ENCODE measurements at places on chromosomes 16 and 17. TPM values are rescaled to one million over a fixed set of nuclear protein-coding genes. Genes with fewer than 3 reads are reported as not detected.

SLC16A3 gene
- polyA plus RNA-seq: 28.8 TPM

RPS15A gene
- polyA plus RNA-seq: 1,519 TPM

ST6GALNAC1 gene
- not detected for polyA plus RNA-seq

- no peak within 1 kb of the TSS for H3K4me3 ChIP-seq
- no peaks in the 10 kb centered on the region for H3K4me1 ChIP-seq
- peaks cover 26% of the 10 kb centered on the region for H3K27me3 ChIP-seq
- no peak within 1 kb of the TSS for H3K27ac ChIP-seq
- no peak for DNase-seq
These were observed at the start of gene FBXL16 for GRCh38 chr16:705431-706188. TSS of gene FBXL16 (minus strand) at chr16:705801. CDS start at chr16:697405, 8,396 bp downstream.

DNA sequence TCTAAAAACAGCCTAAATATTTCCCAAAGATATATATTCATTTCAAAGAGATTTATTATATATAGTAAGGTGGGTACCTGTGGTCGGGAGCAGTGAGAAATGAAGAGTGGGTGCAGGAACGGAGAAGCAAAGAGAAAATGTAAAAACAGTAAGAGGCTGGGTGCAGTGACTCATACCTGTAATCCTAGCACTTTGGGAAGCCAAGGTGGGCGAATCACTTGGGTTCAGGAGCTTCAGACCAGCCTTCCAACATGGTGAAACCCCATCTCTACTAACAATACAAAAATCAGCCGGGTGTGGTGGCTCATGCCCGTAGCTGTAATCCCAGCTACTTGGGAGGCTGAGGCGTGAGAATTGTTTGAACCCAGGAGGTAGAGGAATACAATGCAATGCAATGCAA, 257.1 kb downstream of the BCAS3 start:
- H3K36me3 ChIP-seq: no peaks in the 10 kb centered on the region
- H3K4me1 ChIP-seq: no peaks in the 10 kb centered on the region
- H3K27ac ChIP-seq: no peak overlapping the region
- DNase-seq: no peak
- no peaks in the 10 kb centered on the region for H3K27me3 ChIP-seq

DNA sequence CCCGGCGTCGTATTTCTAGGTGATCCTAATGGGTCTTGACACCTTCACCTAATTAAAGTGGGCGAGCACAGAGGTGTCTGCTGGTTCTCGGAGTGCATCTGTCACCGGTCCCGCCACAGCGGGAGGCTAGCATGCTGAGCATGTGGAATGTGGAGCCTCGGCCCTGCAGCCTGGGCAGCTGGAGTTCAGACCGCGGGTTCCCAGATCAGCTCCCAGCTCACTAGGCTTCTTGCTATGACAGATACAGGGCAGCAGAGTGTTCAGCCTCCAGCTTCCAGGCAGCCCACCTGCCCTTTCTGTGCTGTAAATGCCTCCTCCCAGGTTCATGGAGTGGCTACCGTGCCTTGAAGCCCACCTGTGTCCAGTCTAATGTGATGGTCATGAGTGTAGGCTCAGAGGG, 166.7 kb downstream of the CPPED1 start:
- no peaks in the 10 kb centered on the region for H3K27me3 ChIP-seq
- no peak overlapping the region for H3K27ac ChIP-seq
- H3K36me3 ChIP-seq: no peaks in the 10 kb centered on the region
- no peaks in the 10 kb centered on the region for H3K4me1 ChIP-seq
- H3K4me3 ChIP-seq: no peak overlapping the region

- DNase-seq: no peak
- H3K4me1 ChIP-seq: no peaks in the 10 kb centered on the region
- no peaks in the 10 kb centered on the region for H3K27me3 ChIP-seq
- no peaks in the 10 kb centered on the region for H3K36me3 ChIP-seq
- H3K27ac ChIP-seq: no peak overlapping the region
- no peak overlapping the region for H3K4me3 ChIP-seq
These were observed 44.9 kb upstream of the RBFOX3 start for GRCh38 chr17:79655672-79656290.

- no peak overlapping the region for H3K27ac ChIP-seq
- DNase-seq: peak; percentile 73
- H3K36me3 ChIP-seq: no peaks in the 10 kb centered on the region
These were observed 202.3 kb upstream of the CIBAR2 start for GRCh38 chr16:85314512-85314971.

DNA sequence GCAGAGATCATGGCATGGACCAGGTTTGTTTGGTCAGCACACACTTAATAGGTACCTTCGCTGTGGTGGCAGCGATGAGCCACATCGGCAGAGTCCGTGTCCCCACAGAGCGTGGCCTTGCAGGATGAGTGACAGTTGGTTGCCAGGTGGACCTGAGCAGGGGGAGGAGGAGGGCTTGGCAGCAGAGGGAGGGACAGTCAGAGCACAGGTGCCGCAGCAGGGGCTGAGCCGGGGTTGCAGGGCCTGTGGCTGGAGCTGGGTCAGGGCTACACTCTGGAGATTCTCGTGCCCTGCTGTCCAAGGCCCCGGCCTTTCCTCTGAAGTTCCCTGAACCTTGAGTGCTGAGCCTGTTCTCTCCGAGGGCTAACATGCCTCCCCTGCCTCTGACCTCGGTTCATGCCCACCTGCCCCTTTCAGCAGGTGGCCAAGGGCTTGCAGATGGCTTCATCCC, 24.8 kb downstream of the POLR3E start:
- no peak for DNase-seq
- no peaks in the 10 kb centered on the region for H3K36me3 ChIP-seq
- no peak overlapping the region for H3K27ac ChIP-seq
- no peaks in the 10 kb centered on the region for H3K4me1 ChIP-seq
- no peak overlapping the region for H3K4me3 ChIP-seq

Data from kidney (tissue), 22 donors.